ENCODE measurements at places on chromosomes 7 and 10.

GRCh38 chr7:116273283-116273917 lies 63.1 kb downstream of the TES start:
- no peak for DNase-seq

GRCh38 chr10:124990671-124991625 lies 49.0 kb downstream of the ZRANB1 start:
- DNase-seq, result no peak

DNA sequence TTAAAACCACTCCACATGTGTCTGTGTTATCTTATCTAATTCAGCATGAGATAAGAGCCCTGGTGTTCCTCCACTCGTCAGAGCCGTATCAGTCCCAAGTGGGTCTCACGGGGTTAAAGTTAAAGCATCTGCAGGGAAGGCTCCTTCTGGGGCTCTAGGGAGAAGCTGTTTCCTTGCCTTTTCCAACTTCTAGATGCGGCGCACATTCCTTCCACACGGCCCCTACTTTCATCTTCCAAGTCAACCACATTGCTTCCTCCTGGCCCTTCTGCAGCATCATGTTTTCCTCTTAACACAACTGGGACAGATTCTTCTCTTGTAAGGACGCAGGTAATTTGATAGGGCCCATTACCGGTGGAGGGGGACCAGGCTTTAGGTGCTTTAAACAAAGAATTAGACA lies 620.1 kb upstream of the DPP6 start:
- DNase-seq, result no peak

- DNase-seq, result no peak
Measured at GRCh38 chr10:105148456-105148855, 507.4 kb downstream of the SORCS3 start.

DNA sequence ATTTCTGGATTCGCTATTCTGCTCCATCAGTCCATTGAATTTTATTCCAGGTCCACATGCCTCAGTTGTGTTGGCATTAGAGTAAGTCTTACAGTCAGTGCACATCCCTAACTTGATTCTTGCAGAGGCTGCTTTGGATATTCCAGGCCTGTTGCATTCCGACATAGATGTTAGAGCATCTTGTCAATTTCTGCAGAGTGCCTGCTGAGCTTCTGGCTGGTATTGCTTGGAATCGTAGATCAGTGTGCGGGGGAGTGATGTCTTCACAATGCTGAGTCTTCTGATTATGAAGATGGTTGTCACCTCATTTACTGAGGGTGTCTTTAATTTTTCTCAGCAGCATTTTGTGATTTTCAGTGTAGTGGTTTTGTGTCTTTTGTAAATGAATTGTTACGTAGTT lies 45.2 kb downstream of the INPP5A start:
- no peak for DNase-seq

GRCh38 chr7:113349339-113349738 lies 231.0 kb upstream of the SMIM30 start:
- no peak for DNase-seq

DNA sequence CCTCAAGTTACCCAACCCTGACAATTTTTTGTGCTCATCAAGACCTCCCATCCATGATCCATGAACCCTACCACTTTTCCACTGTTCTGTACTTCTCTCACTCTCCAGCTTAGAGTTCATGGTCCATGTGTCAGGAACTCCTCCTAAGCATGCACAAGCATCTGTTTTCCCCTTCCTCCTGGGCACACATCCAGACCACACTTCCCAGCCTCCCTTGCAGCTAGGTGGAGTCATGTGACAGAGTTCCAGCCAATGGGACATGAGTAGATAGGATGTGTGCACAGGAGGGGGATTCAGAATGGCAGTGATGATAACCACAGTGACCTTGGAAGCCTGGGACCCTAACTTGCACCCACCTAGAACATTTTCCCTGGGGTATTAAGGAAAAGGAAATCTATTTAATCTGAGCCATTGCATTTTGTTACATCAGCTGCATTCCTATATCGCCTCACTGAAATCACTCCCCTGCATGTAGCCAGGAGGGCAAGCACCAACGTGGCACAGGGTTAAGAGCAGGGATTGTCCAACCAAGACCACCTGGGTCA lies 9.6 kb upstream of the FRMPD2 start:
- no peak for DNase-seq

DNA sequence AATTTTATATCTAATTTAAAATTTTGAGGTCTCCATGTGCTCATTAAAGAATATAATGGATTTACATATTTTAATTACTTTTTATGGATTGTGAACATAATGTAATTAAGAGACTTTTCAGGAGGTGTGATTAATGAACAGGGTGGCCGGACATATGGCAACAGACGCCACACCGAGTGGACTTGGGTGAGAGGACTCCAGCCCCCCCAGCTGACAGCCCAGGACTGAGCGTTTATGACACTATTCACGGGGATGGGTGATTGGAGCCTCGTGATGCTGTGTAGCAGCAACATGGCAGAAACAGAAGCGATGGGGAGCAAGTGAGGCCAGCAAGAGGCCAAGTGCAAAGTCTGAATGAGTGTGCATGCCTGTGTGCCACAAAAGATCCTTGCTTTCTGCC lies 1176.9 kb downstream of the TYW1 start:
- DNase-seq, result no peak

- no peak for DNase-seq
Measured at GRCh38 chr7:144862612-144863319, 26.9 kb upstream of the TPK1 start.

GRCh38 chr7:25124465-25125136 lies 459 bp downstream of the CYCS start:
- DNase-seq, result no peak

- no peak for DNase-seq
Measured at GRCh38 chr10:119391440-119392251, 150.9 kb downstream of the RGS10 start.

DNA sequence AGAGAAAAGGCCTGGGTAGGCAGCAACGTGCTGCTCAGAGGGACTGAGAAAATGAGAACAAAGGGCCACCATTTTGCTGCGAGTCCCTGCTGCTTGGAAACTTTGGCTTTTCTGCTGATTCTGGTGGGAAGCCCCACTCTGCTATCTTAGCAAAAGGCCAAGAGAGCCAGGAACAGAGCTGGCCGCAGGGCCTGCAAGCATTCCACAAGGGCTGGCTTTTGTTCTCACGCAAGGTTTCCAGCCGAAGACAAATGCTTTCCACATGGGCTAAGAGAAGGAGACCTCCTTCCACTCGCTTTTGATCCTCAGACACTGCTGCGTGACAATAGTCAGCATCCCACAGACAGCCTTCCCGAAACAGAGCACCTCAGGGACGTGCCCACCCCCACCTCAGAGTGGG lies 163.1 kb downstream of the ARHGAP12 start:
- DNase-seq, result no peak

DNA sequence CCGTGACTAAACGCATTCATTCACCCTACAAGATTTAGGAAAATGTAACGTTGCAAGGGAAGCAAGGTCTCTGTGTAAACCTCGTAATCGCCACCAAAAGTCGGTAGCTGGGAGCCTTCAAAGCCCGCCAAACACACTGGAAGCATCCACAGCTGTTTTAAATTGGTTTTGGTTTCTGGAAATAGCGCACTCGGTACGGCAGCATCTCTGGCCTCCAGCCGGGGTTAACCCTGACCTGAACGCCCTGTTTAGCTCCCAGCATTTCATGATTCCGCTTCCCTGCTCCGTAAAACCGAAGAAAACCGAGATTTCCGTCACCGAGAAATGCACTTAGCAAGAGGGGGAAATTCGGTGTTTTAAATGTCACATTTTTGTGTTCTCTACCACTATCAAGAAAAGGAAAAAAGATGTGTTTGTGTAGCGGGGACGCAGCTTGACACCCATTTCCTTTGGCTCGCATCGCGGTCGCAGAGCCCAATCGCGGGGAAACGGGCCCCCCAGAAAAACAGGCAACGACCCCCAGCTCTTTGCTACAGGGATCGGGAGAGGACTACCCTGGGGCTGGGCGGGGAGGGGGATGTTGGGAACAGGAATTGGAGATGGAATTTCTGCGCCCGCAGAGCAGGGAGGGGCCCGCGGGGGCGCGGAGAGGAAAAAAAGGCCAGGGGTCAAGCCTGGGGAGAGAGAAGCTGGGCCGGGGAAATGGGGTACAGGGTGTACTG lies 646 bp downstream of the SGCE start:
- peak; percentile 48 for DNase-seq

GRCh38 chr7:140232957-140233917 lies 56.5 kb upstream of the KDM7A start:
- DNase-seq, result no peak

- DNase-seq, result no peak
Measured at GRCh38 chr7:97088364-97088763, 29.1 kb upstream of the SDHAF3 start.

DNA sequence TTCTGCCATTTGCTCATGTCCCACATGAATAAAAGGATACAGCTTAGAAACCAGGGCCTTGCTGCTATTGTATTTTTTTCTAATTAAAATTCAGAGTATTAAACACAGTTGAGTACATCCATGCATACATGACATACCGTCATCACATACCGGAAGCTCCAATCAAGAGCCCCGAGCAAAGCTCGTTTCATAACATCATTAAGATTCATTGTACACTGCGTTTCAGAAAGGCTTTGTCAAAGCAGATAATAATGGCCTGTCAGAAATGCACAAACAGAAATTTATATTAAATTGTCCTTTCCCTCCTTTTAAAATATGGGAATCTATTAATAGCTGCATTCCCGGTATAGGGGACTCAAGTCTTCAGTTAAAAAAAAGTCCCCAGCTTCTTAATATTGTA lies 103.4 kb downstream of the PRTFDC1 start:
- no peak for DNase-seq

DNA sequence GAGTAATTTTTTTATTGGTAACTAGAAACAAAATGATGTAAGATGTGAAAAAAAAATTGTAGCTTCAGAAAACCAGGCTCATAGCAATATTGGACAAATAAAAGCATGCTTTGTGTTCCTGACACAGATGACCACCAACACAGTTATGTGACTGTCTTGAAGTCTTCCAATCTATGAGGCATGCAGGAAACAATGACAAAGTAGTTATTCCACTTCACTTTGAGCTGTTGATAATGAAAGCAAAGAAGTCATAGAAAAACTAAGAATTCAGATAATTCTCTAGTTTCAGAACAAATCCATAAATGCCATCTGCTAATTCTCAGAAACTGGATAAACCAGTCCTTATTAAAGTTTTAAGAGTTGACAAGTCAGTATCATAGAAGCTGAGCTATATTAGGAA lies 378.4 kb upstream of the SEMA3D start:
- peak; percentile 12 for DNase-seq

GRCh38 chr7:36971515-36972139 lies 247.3 kb upstream of the AOAH start:
- no peak for DNase-seq

- DNase-seq, result no peak
Measured at GRCh38 chr10:96491303-96491702, 22.4 kb downstream of the TLL2 start.

DNA sequence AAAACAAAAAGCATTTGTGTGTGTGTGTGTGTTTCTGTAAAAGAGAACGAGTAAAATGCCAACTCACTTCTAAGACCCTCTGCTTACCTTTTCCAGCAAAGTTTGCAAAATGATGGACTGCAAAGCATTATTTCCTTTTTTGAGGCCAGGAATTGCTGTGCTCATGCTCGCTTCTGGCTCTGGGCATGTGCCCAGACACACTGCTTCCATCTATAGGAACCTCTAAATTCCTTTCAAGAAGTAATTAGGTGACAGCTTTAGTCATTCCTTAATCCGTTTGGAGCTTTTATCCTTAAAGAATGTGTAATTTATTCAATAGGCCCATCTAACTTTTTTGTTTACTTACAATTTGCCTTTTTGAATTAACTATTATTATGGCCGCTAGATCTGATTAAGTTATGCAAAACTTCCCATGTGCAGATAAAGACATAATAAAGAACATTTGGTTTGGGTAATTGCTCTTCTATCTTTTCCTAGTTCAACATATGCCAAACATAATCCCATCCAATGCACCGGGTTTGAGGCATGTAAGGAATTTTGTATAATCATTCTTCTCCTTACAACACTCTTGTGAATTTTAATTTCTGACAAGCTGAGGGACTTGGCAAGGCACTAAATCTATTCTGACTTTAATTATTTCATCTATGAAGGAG lies 34.7 kb downstream of the A1CF start:
- DNase-seq, result no peak

DNA sequence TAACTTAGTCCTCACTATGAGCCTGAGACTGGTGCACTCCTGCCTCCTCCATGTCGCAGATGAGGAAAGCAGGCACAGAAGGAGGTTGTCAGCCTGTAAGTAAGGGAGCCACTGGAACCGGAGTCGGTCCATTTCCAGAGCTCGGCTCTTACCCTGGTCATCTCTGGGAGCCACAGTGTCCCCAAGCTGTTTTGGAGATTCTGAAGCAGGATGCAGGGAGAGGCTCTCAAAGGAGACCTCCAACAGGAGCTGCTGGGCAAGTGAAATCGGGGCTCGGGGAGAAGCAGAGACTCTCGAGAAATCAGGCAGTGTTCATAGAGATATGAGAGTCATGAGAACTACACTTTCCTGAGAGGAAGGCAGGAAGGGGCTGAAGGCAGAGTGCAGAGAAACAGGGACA lies 39.0 kb downstream of the VSTM4 start:
- no peak for DNase-seq

GRCh38 chr7:1576521-1577253 lies 6.9 kb upstream of the PSMG3 start:
- no peak for DNase-seq

- no peak for DNase-seq
Measured at GRCh38 chr7:70361821-70362220, 763.5 kb downstream of the AUTS2 start.

DNA sequence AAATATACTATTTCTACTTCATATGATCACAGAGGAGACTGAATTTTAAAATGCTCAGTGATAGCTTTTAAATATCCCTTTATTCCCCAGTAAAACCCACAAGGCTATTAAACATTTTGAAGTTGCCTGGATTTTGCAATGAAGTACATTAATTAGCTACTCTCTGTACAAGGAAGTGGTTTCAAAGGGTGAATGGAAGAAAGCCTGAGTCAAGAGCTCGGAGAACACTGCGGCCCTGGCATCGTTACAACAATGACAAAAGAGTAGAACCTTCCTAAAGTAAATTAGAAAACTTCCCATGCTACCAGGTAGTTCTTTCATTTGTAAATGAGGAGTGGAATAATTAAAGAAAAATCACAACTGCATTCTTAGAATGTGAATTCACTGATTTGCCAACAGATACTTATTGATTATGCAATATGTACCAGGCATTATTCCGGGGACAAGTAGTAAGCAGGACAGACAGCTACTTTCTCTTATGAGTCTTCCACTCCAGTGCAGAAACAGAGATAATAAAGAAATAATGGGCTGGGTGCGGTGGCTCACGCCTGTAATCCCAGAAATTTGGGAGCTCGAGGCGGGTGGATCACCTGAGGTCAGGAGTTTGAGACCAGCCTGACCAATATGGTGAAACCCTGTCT lies 63.0 kb downstream of the ZNF22 start:
- DNase-seq, result no peak

- DNase-seq, result no peak
Measured at GRCh38 chr7:30365621-30366020, 81.2 kb downstream of the ZNRF2 start.

- no peak for DNase-seq
Measured at GRCh38 chr7:45098983-45099839, 10.4 kb upstream of the NACAD start.

- peak; percentile 72 for DNase-seq
Measured at GRCh38 chr10:132452651-132453469, 55.9 kb downstream of the PWWP2B start.

- DNase-seq, result no peak
Measured at GRCh38 chr7:151641587-151641986, 121.9 kb upstream of the RHEB start.

- no peak for DNase-seq
Measured at GRCh38 chr10:78542521-78542920, 508.9 kb downstream of the RPS24 start.

All from IMR-90 (cell line).